Occipital lobe (tissue), 3 donors: ENCODE measurements at places on chromosomes 3 and 15. TPM values are rescaled to one million over a fixed set of nuclear protein-coding genes. Genes with fewer than 3 reads are reported as not detected.

The VIPR1 gene
- 0.16 TPM for total RNA-seq

GRCh38 chr15:48149858-48150257, 28.2 kb downstream of the MYEF2 start:
- DNase-seq: no peak

The RAB5A gene
- total RNA-seq: 62.9 TPM

The SIDT1 gene
- total RNA-seq: 6.2 TPM

- no peak for DNase-seq
Measured at GRCh38 chr3:165885558-165886270, 48.5 kb upstream of the BCHE start.

The DNAH12 gene
- 0.62 TPM for total RNA-seq

GRCh38 chr15:34793901-34794300, 1.4 kb downstream of the ACTC1 start:
- DNase-seq: no peak

DNA sequence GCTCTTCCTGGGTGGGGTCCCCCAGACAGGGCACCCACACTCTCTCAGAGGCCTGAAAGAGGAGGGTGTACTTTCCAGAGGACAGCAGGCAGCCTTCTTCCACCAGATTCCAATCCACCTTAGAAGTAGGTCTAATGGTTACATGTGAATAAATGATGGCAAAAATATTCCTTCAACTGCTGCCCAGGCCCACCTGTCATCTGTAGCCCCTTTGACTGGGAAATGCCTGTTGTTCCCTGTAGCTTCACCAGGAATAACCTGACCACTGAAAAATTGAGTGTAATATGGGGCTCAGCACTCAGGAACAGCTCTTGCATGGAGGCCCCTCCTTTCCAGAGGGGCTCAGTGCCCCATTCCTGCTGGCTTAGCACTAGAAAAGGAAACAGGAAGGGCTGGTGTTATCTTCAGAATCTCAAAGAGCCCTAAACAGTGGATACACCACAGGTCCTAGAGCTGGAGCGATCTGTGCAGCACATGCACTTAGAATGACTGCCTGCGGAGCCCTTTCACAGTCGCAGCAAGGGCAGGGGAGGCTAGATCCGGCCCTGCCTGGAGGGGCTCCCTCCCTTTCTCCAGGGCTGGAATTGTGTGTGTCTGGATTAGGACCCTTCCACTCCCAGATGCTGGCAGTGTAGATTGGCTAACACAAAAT, 32.1 kb downstream of the SLC22A14 start:
- DNase-seq: no peak

The CAMP gene
- total RNA-seq: not detected

The SERINC4 gene
- total RNA-seq: not detected

The GRK7 gene
- total RNA-seq: not detected

GRCh38 chr15:92714077-92714476, 58.5 kb upstream of the FAM174B start:
- peak; percentile 17 for DNase-seq

The ISL2 gene
- total RNA-seq: not detected

GRCh38 chr15:99522288-99522687, 43.5 kb upstream of the MEF2A start:
- DNase-seq: no peak

DNA sequence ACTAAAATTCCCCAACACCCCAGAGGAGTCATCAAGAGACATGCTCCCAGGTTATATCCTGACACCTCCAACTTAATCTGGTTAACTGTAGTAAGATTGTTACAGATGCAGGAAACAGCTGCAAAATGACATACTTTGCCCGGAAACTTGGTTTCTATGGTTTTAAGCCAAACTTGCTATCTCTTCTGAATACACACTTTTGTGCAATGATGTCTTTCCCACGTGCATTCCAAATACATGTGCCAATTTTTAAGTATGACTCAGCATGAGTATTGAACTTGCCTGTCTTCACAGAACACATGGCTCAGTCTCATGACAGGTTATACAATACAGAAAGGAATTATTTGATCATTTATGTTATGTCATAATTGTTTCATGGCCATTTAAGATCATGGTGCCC, 207.0 kb upstream of the DCBLD2 start:
- no peak for DNase-seq

The THRB gene
- 44.5 TPM for total RNA-seq

The GHSR gene
- not detected for total RNA-seq

- no peak for DNase-seq
Measured at GRCh38 chr15:61367953-61368352, 138.9 kb upstream of the RORA start.

- DNase-seq: no peak
Measured at GRCh38 chr15:74222240-74223119, 13.6 kb upstream of the CCDC33 start.

The DISP2 gene
- 9.2 TPM for total RNA-seq

- no peak for DNase-seq
Measured at GRCh38 chr3:53264718-53265117, 8.9 kb upstream of the TKT start.

GRCh38 chr3:183526838-183527427, 28.6 kb downstream of the KLHL6 start:
- DNase-seq: no peak

- DNase-seq: no peak
Measured at GRCh38 chr3:43484926-43485488, 136.8 kb downstream of the ANO10 start.

GRCh38 chr3:76724706-76725105, 315.2 kb upstream of the ROBO2 start:
- no peak for DNase-seq

DNA sequence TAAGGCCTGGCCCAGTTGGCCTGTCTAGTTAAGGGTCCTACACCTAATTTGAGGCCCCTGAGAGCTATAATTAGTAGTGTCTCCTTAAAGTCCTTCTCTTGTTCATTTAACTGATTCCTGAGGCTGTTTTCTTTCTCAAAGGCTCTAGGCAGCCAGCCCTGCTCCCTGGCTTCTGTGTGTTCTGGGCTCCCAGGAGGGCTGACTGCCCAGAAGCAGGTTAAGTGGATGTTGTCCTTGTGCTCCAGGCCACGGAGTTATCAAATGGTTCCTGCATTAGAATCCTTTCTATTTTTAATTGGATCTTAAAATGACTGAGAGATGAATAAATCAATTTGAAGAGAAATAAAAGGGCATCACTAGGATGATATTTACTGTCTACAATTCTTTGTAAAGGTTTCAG, 140.0 kb downstream of the SNRK start:
- DNase-seq: no peak

The TMEM45A gene
- total RNA-seq: 3.0 TPM

- DNase-seq: no peak
Measured at GRCh38 chr3:81395739-81396513, 365.5 kb downstream of the GBE1 start.

The CD86 gene
- total RNA-seq: 1.7 TPM

DNA sequence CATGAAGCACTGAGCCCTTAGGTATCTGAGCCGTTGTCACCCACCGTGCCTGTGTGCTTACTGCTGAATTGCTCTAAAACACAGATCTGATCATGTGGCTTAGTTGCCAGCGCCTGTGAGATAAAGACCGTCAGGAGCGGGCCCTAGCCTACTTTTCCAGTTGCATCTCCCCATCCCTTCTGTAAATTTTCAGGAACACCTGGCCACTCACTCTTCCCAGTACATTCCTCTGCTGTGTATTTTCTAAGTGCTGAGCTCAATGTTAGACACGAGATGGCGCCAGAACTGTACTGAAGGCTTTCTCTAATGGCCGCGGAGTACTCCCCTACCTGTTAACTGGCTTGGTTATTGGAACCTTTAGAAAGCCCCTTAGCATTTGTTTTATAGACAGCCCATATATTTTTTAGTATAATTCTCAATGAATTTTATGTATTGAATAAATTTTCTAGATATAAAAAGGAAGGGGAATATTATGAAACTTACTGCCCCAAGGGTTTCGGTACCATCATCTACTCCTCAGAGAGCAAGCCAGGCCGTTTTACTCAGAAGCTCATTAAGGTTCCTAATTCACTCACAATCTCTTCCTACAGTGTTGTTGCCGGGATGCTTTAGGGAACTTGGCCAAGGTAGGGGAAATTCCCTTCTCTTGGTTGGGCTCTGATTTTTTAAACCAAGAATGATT, 16.7 kb upstream of the WNT7A start:
- DNase-seq: no peak

The ROPN1B gene
- total RNA-seq: 0.31 TPM

- DNase-seq: no peak
Measured at GRCh38 chr15:72009222-72009621, 108.7 kb downstream of the MYO9A start.

The EPHB3 gene
- total RNA-seq: 3.9 TPM

DNA sequence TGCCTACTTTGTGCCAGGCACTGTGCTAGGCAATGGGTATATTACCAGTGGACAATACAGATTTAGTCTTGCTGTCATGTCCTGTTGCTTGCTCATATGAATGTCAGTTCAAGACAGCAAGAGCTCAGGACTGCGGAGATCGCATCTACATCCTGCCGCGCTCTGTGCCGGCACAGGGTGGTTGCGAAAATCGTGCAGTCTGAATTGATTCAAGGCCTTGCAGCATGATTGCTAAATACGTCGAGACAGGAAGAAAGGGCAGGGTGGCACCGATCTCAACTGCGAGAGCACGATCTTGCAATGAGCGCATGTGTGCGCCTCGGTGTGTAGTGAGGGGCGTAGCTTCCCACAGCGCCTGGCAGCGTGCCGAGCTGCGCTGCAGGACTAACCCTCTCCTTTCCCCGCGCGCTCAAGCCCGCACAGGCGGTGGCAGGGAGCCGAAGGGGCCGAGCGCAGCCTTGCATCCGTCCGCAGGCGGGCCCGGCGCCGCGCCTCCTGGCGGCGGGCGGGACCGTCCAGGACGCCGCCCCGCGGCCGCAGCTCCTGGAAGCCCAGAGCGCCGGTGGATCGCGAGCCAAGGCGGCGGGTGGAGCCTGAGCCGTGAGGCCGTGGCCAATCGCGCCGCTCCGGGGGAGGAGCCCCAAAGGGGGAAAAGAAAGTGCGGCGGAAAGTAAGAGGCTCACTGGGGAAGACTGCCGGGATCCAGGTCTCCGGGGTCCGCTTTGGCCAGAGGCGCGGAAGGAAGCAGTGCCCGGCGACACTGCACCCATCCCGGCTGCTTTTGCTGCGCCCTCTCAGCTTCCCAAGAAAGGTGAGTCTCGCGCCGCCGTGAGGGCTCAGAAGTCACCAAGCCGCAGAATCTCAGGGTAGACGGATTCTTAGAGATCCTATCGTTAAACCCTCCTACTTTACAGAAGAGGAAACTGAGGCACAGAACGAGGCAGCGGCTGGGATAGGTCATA, at the start of gene IL1RAP:
IL1RAP (plus strand) TSS at position 677 of the 962 bp plus-strand sequence. CDS start 50,205 bp downstream, outside the sequence.
- DNase-seq: peak; percentile 84

DNA sequence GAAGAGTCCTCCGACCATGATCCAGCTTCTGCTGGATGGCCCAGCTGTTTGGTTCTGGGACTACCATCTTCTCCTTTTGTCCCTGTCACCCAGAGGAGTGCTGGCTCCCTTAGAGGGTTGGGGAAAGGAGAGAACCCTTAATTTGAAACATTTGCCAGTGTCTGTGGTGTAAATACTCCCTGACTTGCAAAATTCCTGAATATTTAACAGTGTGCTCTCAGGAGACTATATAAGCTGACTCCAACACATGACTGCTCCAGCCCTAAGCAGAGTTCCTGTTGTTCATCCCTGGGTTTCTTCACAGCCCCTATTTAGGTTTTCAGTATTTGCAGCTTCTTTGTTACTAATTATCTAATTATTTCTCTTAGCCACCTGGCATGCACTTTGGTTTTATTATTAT, 133.1 kb downstream of the CPNE4 start:
- no peak for DNase-seq

DNA sequence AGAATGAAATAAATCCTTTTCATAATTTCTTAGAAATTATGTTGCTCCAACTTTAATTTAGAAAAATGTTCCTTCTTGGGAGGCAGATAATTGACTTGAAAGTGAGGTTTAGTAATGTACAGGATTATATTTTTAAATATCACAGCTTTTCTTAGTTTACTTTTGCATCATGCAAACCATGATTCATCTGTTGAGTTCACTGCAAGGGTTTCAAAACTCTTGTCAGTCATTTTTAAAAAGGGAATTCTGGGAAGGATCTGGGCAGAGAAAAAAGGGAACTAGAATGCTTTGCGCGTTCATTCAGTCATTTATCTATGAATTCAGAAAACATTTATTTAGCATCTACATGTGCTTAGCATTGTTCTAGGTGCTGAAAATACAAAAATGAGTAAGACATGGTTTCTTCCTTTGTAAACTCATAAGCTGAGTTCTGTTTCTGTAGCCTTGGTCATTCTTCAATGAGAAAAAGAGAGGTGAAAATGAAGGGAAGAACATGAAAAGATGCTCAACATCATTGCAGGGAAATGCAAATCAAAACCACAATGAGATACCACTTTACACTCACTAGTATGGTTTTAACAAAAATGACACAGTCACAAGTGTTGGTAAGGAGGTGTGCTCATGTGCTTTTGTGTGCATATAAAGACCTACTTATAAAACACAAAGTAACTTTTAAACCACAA, 209.1 kb downstream of the NR1D2 start:
- DNase-seq: no peak

- DNase-seq: no peak
Measured at GRCh38 chr15:47410247-47410646, 307.1 kb upstream of the SEMA6D start.

GRCh38 chr15:29568840-29569532, 253.3 kb downstream of the TJP1 start:
- DNase-seq: no peak

The PPP2R3A gene
- total RNA-seq: 37.9 TPM

- no peak for DNase-seq
Measured at GRCh38 chr3:66502245-66502874, 1.5 kb upstream of the LRIG1 start.

The CPB1 gene
- total RNA-seq: not detected

DNA sequence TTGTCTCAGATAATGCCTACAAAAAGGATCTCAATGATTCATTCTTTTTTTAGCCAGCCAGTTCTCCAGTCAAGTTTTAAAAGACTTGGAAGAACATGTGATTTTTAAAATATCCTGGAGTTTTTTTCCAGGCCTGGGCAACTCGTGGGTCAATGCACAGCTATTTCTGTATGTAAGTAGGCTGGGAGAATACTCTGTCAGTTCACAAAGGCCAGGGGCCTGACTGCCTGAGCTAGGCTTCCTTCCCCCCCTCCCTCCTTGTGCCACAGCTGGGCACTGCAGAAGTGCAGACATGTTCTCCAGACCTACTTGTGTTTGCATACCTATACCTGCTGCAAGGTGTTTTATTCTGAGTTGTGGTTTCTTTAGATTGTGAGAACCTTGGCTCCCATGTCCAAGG, 43.7 kb downstream of the CTDSPL start:
- DNase-seq: no peak

DNA sequence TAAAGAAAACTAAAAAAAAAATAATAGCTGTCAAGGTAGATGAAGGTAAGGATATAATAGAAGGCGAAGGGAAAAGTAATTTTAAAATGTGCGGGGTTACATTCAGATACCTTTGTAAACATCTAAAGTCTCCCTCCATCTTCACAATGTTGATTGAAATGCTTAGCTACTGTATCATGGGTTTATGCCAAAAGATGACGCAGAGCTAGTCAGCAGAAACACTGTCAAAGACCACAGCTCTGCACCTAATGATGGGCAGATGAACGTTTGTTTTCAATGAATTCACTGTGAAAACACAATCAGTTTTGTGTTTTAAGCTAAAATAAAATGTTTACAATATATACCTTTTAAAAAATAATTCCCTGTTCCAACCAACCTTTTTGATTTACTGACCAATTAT, 61.2 kb downstream of the RFTN1 start:
- no peak for DNase-seq

GRCh38 chr3:160210799-160211221, 14.4 kb upstream of the C3orf80 start:
- no peak for DNase-seq

The SLC22A13 gene
- 0.94 TPM for total RNA-seq
